ENCODE measurements at places on chromosomes 1 and 21.
A peak's percentile ranks its signal among the peaks of the same experiment; 100 is the strongest.

GRCh38 chr1:21647431-21648351 is 21.5 kb downstream of the RAP1GAP start:
- no peak for DNase-seq

- DNase-seq = no peak
These were observed 2.1 kb downstream of the PLD5 start for GRCh38 chr1:242522304-242522945.

DNA sequence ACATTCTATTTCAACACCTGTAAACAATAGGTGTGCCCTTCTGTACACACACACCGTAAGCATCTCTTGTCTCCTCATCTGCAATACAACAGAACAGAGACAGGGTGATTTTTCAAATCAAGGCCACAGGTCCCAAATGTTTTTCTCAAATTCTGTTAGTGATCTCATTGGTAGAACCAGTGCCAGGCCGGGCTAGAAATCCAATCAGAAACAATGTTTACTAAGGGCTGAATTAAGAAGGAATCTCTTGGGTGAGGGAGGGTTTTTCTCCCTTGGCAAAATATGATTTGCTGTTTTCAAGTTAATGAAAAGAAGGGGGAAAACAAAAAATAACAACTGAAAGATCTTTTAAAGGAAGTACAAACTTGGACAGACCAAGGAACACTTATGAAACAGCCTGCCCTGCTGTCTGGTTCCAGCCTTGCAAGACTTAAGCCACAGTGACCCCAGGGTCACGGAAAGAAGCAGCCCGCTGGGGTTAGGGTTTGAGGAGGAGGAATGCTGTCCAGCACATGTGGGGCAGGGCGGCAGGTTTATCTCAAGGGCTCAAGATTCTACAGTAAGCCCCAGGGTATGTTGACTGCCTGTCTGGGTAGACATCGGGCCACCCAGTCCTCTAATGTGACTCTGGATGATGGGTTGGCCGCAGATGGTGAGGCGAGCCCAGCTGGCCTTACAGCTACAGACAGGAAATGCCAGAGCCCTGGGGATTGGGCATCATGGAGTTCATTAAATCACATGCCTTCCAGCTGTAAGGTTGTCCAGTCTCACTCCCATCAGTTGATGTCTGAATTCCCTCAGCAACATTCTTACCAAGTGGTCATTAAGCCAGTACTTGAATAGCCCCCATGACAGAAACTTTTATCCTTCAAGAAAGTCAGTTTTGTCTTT is 73.3 kb upstream of the SLC44A3 start:
- no peak for DNase-seq

- no peak for DNase-seq
These were observed 43.5 kb downstream of the UMODL1 start for GRCh38 chr21:42114646-42115045.

DNA sequence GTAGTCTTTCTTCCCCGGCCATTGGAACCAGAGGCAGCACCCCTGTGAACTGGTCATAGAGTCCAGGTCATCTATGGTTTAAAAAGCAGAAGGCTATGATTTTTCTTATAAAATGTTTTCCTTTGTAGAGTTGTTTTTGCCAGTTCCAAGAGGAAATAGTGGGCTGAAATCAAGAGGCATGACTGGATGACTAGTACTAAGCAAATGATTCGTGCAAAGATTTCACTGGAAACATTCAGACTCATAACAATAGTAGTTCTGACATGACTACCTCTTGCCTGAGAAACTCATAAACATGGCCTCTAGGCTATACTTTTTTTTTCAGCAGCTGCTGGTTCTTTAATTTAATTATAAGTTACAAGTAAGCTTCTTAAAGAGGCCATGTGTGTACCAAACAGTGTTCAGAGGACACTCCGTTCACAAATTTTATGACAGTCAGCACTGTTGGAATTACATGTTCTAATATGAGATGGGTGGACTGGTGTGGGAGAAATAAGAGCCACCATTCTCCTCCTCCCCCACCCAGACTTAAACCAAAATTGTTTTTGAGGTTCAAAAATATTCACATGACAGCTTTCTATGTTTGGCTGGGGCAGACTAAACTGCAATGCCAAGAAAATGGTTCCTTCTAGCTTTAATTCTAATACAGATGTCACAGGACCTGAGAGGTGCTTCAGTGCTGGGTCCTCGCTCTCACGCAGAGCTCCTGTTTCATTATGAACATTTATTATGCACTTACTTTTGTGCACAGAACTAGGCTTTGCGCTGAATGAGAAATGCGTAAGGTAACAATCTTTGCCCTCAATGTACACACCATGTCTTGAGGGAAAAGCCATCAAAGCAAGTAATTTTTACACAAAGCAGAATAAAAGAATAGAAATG is 147.5 kb downstream of the ZC3H11B start:
- no peak for DNase-seq

DNA sequence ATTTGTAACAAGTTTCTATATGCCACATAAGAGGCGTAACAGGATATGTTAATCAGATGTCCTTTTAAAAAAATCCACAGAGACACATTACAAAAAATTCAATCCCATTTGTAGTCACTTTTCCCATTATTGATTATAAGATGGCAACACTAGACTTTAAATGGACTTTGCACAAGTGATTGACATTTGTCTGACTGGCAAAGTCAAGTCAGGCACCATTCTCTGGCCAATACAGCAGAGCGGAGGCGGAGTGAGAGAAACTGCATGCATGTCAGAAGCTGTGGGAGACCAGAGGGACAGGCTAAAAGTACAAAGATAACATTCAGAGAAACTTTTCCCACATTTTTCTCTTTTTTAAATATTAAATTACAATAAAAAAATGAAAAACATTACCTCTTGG is 28.1 kb upstream of the RGS5 start:
- DNase-seq = no peak

DNA sequence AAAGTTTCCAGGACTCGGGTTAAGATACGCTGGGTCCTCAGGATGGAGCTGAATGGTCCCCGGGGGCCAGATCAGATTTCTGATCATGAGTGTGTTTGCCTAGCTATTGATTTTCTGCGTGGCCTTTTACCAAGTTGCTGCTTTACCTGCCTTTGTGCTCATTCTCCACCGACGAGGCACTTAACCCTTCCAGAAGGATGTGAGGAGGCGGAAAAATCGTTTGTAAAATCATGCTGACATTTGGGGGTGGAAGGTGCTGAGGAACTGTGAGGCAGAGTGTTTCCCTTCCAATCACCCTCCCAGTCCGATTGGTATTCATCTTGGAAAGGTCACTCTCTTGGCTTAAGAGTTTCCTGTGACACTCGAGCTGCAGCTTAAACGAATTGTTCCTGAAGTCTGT is 337.1 kb upstream of the KAZN start:
- DNase-seq = no peak

- DNase-seq = no peak
These were observed 9.6 kb upstream of the SPRR2F start for GRCh38 chr1:153122831-153123421.

DNA sequence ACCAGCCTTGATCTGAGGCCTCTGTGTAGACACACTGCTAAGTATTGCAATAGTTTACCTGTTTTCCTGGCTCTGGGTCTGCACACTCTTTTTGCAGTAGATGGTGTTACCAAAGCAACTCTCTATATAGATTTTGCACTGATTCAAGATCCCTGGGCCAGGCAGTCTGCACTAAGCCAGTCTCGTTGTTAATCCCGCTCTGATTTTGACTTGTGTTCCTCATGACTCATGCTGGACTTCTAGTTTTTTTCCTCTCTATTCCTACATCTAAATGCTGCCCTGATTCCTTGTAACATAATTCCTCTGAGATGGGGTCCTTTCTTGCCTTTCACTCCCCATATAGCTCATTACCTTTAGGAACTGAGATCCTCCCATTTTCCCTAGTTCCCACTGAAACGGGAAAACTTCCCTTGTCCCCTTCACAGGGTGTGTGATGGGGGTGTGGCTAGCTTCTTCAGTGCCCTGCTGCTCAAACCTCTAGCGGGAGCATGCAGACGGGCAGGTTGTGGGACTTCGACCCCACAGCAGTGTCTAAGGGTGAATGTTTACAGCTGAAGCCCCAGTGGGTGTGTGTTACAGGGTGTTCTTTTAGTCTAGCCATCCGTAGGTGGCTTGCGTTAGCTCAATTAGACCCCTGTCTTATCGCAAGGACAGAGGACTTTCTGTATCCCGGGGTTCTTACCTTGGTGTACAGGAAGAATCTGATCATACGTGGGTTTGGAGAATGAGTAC is 106.5 kb upstream of the RAB3GAP2 start:
- DNase-seq = no peak

- DNase-seq = no peak
These were observed 26.5 kb downstream of the METTL18 start for GRCh38 chr1:169768161-169768560.

GRCh38 chr1:110601332-110601731 is 4.8 kb downstream of the KCNA2 start:
- DNase-seq = no peak

GRCh38 chr1:42936309-42937078 is 22.2 kb downstream of the SLC2A1 start:
- DNase-seq = no peak

- DNase-seq = peak; percentile 70
These were observed 757 bp upstream of the NRIP1 start for GRCh38 chr21:15065392-15066122.

DNA sequence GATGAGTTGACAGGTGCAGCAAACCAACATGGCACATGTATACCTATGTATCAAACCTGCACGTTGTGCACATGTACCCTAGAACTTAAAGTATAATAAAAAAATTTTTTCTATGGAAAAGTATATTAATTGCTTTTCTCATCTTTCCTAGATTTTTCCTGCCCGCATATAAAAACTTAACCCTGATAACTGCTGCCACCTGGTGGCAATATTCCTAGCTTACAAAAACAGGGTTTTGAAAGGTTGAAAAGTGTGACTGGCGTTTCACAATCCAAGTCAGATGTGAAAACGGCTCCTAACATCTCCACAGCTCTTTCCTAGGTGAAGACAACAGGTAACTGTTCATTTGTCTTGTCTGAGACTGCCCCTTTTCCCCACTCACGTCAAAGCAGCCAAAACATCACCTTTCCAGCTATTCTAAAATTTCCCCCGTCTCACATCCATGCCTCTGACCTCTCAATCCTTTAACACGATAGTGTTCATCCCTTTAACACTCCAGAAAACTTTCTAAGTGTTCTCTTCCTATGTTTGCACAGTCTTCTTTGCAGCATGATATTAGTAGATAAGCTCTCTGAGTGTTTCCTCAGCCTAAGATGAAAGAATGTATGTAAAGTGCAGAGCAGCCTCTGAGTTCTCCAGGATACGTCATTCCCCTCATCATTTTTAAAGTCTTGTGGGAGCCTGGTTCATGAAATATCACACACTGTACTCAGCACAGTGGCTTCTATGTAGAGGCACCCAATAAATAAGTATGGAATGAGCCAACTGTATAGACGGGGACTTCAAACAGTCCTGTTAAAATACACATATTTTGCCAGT is 27.5 kb downstream of the OVGP1 start:
- DNase-seq = peak; percentile 13

DNA sequence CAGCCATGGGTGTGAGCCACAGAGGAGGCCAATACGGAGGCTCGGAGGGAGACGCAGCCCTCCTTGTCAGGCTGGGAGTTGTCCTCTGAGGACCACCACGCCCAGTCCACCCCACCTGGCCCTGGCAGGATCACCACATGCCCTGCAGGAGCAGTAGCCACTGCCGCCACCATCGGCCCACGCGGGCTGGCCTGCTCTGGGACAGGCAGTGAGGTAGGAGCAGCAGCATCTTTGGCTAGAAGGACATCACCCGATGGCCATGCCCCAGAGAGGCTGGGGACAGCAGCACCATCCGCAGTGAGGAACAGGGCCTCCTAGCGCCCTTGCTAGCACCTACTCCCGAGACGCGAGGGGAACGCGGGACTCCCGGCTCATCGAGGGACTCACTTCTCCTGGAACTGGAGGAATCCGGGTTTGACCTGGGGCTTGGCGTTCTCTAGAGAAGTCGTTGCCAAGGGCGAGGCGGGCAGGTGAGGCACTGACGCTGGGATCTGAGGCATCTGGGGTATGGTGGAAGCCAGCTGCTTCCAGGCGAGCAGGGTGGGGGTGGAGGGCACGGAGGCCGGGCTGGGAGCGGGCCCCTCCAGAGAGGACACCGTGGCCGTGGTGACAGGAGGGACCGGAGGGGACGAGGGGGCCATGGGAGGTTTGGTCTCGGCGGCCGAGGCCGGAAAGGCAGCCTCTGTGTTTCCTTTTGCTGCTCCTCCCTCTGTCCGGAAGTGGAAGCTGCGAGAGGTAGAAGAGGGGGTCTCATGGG is 148.9 kb downstream of the CASZ1 start:
- no peak for DNase-seq

- DNase-seq = no peak
These were observed 49.7 kb downstream of the NTPCR start for GRCh38 chr1:232999956-233000625.

- no peak for DNase-seq
These were observed 177.8 kb upstream of the KLHDC7A start for GRCh38 chr1:18302788-18303413.

GRCh38 chr1:146049436-146049835 is 27.9 kb upstream of the HJV start:
- no peak for DNase-seq

DNA sequence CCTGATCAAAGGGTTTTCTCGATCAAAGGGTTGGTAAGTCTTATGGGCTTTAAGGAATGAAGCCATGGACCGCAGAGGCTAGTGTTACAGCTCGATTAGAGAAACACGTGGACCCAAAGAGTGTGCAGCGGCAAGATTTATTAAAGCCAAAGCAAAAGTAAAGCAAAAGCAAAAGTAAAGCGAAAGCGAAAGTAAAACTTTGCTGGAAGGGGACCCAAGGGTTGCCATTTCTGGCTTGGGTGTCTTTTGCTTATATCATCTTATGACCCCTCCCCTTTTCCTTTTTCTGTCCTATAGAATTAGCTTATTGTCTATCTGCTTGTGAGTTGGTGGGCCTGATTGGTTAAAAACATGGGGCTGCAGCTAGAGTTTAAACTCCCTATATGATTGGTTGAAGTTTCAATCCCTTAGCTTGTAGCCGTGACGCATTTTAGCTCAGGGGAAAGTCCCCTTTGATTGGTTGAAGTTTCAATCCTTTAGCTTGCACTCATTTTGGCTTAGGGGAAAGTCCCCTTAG is 957.0 kb downstream of the AMY1C start:
- no peak for DNase-seq

DNA sequence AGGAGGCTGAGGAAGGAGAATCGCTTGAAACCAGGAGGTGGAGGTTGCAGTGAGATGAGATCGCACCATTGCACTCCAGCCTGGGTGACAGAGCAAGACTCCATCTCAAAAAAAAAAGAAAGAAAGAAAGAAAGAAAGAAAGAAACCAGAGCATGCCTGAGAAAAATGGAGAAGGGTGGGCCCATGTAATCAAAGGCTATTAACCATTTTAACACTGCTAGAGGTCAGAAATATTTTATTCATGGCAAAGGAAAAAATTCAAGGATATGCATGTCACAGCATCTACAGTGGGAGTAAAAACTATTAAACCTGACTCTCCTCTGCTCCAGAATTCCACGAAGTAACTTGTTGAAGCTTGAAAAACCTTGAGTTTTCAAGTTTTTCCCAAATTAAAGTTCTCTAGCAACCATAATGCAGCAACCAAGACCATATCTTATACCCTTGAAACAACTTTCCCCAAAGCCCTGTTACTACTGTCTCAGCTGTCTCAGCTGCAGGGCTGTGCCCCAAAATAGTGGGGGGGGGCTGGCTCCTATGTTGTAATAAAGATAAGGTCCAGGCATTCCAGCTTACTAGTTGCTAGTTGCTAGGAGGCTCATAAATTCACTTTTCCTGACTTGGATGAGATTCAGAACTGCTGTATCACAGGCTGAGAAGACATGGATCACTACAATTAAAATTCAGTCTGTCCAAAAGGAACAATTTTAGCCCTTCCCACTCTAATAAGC is 112.9 kb upstream of the SOD1 start:
- no peak for DNase-seq

- DNase-seq = no peak
These were observed 104.4 kb upstream of the SERBP1 start for GRCh38 chr1:67534627-67535065.

GRCh38 chr21:37508341-37508740 is 141.8 kb downstream of the DYRK1A start:
- DNase-seq = no peak
